Stimulated activated CD8-positive, alpha-beta memory T cell treated with anti-CD3 and anti-CD28 coated beads, Interleukin-2, amount 100 ng/mL, for 1 hour (primary cell): ENCODE measurements at places on chromosomes 5 and 9.

DNA sequence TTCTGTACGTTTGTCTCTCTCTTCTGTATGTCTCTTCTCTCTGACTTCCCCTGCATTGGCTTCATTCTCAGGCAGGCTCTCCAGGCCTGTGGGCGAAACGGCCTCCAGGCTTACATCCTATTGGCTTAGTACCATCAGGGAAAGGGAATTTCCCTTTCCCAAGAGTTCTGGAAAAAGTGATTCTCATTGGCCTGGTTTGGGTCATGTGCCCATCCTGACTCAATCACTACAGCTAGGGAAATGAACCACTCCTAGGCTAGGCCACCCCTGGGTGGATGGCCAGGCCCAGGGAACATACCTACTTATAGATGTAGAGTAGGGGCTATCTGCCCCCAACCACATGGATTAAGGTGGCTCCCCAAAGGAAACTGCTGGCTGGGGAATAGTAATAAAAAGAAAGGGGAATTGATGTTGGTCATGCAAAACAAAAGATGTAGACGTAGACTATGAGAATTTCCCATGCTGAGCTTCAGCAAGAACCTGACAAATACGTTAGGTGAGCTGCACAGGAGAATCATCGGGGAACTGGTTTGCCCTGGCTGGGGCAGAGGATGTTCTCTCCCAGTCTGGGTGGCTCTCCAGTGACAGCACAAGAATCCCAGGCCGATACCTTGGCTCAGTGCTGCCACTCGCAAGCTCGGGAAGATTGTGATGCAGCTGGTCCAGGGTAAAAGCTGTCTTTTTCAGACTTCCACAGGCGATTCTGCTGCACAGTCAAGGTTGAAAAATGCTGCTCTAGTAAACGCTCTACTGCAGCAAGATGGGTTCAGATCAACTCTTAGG is 3.7 kb upstream of the EGR1 start:
- DNase-seq = no peak

DNA sequence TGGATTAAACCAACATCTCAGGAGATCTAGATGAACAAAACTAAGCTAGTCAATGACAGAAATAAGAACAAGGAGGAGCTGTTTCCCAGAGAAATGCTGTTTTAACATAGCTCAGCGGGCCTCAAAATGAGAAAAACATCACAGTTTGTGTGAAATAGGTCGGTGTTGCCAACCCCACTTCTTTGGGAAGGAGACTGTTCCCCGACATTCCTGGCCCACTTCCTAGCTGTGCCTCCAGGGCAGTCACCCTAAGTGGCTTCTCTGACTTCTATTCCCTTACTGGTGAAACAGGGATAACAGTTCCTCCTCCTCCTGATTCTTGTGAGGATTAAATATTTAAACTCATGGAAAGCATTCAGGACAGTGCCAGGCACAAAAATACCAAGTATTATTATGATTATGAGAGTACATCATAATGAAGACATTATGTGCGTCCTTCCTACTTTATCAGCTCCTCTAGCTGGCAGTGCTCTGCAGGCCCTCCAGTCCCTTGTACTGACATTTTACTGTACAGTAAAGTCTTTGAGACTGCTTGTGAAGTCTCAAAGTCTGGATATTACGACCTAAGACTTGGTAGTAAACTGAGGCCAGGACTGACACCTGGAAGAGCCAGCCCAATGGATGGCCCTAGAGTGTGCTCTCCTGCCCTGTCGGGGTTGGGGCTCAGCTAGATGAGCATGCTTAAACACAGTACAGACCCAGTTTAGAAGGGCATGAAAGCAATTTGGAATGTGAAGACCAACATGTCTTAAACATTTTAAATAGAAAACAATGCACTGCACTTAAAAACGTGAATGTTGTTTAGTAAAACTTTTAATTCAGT is 7.3 kb downstream of the ISCA1 start:
- no peak for DNase-seq

GRCh38 chr5:174520420-174521396 is 203.7 kb upstream of the MSX2 start:
- no peak for DNase-seq

GRCh38 chr5:2103940-2104339 is 221.2 kb upstream of the IRX4 start:
- no peak for DNase-seq

GRCh38 chr5:175748650-175749049 is 90.8 kb downstream of the HRH2 start:
- DNase-seq = no peak
